ENCODE measurements at places on chromosomes 6 and 20.
A peak's percentile ranks its signal among the peaks of the same experiment; 100 is the strongest.

DNA sequence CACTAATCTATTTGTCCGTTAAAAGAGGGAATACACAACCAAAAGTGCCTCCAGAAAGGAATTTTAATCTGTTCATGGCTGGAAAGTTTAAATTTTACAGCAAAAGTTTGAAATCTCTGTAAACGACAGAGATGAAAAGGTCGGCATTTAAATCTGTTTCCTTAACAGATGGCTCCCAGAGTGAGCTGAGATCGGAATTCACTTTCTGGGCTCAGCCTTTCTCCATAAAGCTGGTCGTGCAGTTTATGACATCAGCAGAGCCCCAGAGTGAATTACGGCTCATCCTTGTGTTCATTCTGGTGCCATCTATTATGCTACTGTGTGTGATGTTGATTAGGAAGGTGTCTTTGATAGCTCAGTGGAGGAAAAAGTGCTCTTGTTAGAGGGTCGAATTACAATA, 117.6 kb upstream of the ZFP64 start:
- DNase-seq: no peak

DNA sequence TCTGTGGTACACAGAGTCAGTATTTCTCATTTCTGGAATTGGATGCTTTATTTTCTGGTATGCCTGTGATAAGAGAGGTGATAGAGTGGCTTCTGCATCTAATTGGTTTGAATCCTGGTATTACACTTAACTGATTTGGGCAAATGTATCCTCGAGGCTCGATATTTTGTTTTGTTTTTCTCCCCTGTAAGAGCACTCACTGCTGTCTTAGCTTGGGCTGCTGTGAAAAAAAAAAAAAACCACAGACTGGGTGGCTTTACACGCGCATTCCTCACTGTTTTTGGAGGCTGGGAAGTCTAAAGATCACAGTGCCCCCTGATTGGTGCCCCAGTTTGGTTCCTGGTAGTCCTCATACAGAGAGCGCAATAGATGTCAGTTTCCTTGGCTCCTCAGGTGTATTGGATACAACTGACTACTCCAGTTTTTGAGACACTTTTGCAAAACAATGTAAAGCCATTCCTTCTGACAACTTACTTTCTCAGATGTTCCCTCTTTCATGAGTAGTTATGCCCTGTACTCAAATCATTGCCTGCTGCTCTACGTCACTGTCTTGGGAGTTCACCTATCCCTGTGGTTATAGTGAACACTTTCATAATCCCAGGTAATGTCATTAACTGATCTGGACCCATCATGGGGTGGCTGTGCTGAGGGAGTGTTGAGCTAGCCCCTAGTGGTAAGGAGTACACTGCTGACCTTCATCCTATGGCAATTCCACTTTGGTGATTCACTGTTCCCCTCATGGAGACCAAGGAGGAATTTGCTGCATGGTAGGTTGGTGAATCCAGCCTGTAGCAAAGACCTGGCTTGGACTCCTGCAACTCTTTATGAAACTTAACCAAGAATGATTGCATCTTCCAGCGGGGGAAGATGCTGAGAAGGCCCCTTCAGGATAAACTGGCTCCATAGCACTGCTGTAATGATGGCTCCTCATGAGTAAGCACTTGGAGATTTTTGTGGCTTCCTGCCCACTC, 3.5 kb upstream of the ACAT2 start:
- DNase-seq: no peak

DNA sequence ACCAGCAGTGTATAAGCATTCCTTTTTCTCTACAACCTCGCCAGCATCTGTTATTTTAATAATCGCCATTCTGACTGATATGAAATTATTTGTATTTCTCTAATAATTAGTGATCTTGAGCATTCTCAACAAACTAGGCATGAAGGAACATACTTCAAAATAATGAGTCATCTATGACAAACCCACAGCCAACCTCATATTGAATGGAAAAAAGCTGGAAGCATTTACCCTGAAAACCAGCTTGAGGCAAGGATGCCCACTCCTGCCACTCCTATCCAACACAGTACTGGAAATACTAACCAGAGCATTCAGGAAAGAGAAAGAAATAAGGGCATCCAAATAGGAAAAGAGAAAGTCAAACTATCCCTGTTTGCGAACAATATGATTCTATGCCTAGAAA, 390.6 kb upstream of the ID4 start:
- DNase-seq: no peak

GRCh38 chr6:22558288-22558882, 11.0 kb upstream of the HDGFL1 start:
- DNase-seq: no peak

DNA sequence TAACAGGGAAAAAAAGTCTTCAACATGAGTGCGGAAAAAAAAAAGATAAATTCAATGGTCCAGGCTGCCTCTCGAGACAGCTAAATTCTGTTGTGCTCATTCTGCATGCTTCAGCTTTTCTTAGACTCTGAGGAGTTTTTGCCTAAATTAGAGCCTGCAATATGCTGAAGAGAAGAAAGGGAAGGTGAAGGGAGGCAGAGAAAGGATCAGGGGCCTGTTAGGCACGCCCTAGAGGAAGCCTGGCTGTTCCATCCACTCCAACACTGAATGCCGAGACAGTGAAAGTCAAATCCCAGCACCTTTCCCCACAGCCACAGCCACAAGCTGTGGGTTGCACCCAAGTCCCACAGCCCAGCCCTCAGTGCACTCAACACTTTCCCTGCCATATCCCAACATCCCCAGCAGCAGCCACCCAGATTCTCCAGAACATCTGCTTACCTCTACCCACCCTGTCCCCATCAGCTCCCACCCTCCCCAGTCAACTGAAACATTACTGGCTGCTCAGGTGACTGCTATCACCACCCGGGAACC, 37.3 kb downstream of the PREX1 start:
- DNase-seq: no peak

GRCh38 chr20:17859616-17860232, 108.9 kb downstream of the SNX5 start:
- DNase-seq: no peak

DNA sequence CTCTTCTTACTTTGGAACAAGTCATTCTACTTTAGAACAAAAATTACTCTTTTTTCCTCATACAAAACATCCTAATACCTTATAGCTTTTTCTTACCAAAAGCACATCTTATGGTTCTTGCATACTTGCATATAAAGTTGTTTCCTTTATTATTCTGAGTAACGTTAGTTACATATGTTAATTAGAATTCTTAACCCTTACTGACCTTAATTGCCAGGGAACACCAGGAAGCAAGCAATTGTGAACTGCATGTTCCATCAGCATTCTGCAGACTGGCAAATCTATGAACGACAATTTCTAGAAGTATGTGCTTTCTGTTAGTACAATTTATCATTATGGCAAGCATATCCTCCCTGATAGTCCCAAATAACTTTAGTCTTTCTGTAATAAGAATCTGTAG, 831.0 kb downstream of the C6orf118 start:
- DNase-seq: no peak

DNA sequence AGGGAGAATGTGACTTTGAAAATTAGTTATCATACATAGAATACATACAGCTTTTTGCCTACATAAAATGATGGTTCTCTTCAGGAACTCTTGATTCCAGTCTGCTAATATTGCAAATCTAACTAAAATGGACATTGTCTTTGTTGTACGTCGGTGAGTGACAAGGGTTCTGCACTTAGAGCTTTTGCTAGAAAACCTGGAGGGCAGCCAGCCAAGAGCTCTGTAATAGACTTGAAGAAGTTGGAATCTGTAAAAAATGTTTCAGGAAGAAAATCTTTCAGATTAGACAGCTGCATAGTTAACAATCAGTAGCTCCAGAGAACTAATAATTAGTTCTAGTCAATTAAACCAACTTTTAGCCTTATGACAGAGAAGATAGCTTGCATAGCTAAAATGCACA, 138.3 kb downstream of the FLRT3 start:
- no peak for DNase-seq

GRCh38 chr6:135833771-135834170, 17.7 kb upstream of the PDE7B start:
- no peak for DNase-seq

DNA sequence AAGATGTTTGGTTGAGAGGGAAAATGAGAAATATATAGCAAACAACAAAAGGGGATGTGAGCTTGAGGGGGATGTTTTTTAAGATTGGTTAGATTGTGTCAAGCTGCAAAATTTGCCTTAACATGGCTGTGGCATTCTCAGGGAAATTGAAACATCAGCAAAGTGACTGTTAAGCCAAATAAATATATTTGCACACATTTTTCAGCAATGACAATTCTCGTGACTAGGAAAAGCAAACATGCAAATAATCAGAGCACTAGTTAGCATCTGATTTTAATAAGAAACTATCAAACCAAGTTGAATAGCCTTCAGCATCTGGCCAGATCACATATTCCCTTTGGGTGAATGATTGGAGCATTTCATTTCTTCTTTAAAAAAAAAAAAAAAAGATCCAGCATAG, 262.8 kb downstream of the TBC1D7 start:
- DNase-seq: no peak

DNA sequence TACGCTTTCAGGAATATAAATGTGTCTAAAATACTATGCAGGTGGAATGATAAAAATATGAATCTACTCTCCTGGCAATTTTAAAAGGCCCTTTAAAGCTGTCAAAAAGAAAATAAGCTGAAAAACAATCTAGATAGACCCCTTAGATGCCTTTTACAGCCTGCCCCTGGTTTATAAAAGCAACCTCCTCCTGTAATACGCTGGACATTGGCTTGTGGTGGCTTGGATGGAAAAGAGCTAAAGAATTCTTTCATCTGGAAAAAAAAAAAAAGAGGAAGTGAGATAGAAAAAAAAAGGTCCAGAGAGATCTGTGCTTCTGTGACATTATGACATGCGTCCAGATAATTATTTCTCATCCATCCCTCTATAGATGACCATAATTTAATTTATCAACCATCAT, 115.9 kb upstream of the NRSN1 start:
- no peak for DNase-seq

DNA sequence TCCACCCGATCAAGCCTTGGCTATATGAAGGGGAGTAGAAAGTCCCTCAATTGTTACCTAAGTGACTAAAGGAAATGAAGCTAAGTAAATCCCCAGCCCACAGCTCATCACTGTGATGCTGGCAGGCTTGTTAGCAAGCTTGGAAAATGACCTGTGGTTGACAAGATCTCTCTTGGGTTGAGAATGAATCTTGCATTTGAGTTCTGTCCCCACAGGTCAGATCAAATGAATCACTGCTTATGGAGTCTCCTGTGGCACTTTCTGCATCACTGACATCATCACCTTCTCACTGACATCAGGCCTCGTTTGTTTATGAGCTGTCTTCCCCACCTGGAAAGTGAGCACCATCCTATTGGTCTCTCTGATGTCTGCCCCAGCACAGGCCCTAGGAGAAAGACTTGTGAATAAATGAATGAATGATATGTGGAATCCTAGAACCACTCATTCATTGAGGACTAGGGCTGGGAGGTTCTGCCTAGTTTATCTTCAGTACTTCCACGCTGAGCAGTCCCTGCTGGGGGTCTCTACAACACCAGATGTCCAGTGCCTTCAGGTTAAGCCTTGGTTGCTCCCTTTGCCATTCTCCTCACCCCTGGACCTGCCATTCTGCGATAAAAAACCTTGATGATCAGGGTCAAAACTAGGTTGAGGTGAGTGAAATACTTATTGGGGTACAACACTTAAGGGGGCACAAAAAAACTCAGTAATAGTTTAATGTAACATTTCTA, 318.4 kb upstream of the MOCS1 start:
- no peak for DNase-seq

GRCh38 chr6:148851683-148852556, 105.1 kb downstream of the UST start:
- no peak for DNase-seq

GRCh38 chr6:25862199-25862598, 11.8 kb downstream of the SLC17A3 start:
- no peak for DNase-seq

DNA sequence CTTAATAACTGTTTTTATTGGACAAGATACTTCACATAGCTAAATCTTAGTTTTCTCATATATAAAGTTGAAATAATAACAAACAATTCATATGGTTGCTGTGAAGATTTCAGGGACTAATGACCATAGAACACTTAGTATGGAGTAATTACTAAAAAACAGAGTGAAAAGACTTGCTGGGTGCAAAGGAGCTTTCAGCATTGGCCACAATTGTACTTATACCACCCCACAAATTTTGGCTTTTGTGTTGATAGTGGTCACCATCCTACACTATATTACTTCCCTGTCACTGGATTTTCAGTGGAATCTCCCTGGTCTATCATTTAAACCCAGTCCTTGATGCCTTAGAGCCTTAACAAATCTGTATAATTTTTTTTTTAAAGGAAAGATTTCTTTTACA, 398.6 kb upstream of the EPHA7 start:
- DNase-seq: no peak

- DNase-seq: no peak
Observed at GRCh38 chr20:5024982-5025381, 23.7 kb upstream of the SLC23A2 start.

DNA sequence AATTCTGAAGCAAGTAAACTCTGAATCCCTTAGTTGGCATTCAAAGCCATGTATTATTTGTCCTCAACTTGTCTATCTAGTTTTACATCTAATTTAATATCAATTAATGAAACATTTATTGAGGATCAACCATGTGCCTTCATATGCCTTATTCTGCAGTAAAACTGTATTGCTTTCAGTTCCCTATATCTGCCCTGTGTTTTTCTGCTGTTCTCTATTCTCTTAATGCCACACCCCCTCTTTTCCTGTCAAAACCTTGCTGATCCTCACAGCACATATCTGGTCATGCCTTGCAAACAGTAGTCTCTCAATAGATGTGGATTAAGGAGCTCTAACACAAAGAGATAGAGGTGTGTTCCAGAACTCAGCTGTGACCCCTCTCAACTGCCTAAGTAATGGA, 2.0 kb downstream of the FIG4 start:
- DNase-seq: no peak

DNA sequence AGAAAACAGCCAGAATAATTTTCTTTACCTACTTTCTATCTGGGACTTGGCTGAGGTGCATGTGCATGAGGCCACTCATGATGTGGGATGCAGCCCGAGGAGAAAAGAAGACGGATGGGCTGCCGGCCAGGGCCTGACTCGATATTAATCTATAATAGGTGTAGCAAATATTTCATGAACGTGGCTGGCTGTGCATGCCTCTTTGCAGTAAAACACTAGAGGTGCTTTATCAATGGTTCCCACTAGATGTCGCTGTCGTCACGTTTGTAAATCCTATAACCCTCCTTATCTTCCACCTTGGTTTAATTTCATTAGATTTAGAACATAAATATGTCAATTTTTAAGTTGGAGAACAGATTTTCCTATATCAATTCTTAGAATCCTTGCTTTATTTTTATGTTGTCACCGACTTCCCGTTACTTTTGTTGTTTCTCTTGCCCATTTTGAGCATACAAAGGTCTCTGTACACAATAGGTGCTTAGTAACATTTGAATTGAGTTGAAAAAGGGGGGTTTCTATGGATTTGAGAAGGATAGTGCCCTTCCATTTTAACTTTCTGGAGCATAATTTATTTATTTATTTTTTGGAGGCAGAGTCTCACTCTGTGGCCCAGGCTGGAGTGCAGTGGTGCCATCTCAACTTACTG, 19.6 kb upstream of the FERMT1 start:
- no peak for DNase-seq

- DNase-seq: peak; percentile 52
Observed at GRCh38 chr20:58481481-58482021, 33.6 kb downstream of the APCDD1L start.
